ENCODE measurements at places on chromosomes 5 and 9.

DNA sequence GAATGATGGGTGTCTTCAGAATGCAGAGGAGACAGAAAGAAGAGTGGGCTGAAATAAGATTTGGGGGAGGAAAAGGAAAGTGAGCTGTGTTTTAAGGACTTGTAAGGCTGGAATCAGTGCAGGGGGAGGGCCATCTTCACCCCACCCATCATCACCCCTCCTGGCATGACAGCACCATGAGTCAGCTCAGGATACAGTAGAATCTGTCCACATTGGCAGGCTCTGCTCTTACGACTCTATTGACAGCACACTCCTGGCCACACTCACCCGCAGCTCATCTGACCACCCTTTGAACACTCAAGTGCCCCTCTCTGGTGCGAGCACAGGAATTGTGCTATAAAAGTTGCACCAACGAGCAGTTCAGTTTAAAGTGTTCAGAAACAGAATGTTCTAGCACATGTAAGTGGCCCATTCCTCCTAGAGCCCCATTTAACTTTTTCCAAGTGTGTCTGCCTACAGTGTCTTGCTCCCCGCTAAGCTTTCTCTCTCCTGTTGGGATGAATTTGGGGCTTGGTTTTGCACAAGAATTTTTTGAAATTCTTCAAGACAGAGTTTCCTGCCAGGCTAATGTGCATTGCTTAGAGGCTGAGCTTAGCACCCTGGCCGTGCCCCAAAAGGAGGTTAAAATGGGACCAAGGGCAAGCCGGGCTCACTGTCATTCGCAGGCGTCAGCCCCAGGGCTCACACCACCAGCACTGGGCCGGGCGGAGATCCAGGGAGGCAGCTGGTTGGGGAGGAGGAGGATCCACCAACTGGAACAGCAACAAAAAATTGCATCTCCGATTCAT, 12.0 kb downstream of the ADRA1B start:
- DNase-seq, result no peak

- peak; percentile 47 for DNase-seq
These were observed 1058.5 kb upstream of the DMAC1 start for GRCh38 chr9:8857926-8858595.

- no peak for DNase-seq
These were observed 391.1 kb downstream of the ARHGEF28 start for GRCh38 chr5:74017112-74017511.

DNA sequence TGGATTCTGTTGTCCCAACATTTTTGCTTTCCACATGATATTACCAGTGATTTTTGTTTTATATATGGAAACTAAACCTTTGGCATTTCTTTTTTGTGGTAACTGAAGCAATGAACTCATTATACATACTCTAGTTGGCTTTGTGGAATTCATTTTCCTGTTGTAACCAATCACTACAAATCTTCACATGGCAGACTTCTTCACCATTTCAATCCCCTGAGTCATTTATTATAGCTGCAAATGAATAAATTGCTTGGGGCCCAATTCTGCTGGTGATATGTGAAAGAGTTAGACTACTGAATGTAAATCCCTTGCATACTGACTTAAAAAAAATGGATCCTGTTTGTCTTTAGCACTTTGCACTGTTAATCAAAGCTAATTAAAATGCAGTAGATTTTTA, 1709.6 kb upstream of the WWC1 start:
- no peak for DNase-seq

GRCh38 chr9:130672466-130672865, 8.1 kb downstream of the PRDM12 start:
- no peak for DNase-seq

DNA sequence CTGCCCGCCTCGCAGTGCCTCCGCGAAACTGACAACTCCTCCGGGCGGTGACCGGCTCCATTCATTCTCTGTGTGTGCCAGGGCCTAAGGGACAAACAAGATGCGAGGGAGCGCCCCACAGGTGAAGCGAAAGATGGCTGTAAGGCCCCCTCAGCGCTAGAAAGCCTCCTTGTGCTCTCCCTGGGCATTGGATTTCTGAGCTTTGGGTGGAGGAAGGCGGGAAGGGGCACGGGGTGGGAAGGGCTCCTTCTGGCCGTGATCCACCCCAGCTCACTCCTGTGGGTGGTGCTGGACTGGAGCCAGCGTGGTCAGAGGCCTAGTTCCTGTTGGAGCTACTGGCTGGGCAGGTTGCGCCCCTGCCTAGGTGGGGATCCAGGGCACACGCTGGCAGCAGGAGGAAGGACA, 943 bp downstream of the GALNT12 start:
- DNase-seq, result no peak

DNA sequence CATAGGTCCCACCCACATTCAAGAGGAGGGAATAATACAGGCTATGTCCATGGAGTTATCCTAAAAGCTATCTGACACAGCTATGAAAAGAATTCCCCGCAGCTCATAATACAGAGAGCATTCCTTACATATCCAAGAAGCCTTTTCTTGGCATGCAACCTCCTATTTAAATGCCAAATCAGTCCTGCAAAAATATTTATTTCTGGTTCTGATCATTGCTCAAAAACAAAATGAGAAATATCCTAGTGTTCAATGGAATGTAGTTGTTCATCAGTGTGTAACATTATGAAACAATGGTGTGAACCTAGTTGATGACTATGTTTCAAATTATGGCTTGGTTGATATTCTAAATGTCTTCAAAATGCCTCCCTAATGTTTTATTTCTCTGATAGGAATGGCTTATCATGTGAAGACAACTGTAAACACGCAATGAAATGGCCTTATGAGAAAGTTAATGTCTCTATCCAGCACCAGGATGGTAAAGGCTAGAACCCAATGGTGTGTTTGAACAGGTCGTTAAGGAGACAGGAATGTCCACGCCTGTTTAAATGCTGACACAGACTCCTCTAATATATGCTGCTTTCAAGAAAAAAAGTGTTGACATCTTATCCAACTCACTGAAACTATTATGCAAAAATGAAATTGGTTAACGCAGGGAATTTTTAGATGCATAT, 126.7 kb upstream of the CDH6 start:
- DNase-seq, result no peak

- no peak for DNase-seq
These were observed 74.7 kb upstream of the COL5A1 start for GRCh38 chr9:134566936-134567335.

- no peak for DNase-seq
These were observed 12.7 kb downstream of the SLC1A3 start for GRCh38 chr5:36619012-36619635.

Measured in urinary bladder (tissue), 4 donors.